ENCODE measurements at places on chromosomes 12 and 14. TPM values are rescaled to one million over a fixed set of nuclear protein-coding genes. Genes with fewer than 3 reads are reported as not detected.

- DNase-seq: peak; percentile 99
These were observed at the start of gene SPATS2 for GRCh38 chr12:49367381-49368239. SPATS2 (plus strand) TSS chr12:49367462; CDS start chr12:49461013, 93,551 bp downstream.

Gene NPFF
- polyA plus RNA-seq: 1.3 TPM

GRCh38 chr12:50234347-50234746, 49.0 kb downstream of the LIMA1 start:
- no peak for DNase-seq

- DNase-seq: no peak
These were observed 1190.3 kb downstream of the GALC start for GRCh38 chr14:86802726-86803125.

DNA sequence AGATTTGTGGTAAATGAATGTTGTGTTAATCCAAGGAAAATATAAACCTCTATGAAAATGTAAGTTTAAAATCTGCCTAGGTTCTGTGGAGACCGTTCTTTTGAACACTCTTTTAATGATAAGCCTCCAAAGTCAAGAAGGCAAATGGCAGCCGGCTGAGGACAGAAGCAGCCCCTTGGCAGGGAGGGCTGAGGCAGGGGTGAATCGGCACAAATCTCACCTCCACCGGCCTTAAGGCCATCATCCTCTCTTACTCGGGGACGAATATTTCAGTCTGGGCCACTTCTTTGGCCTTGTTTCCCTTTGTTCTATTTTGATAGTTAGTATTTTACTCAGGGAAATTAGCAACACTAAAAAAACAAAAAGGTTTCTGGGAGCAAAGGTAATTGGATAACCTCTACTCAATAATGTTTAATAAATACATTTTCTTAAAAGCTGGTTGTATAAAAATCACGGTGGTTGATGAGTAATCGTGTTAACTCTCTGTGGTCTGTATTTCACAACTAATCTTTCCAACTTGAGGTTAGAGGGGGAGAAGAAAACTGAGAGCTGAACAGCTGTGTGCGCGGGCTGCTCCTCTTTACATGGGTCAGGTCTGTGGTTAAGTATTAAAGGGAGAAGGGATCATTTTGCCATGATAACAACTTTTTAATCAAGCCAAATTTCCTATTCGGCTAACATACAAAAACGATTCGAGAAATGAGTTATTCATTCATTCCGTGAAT, 18.6 kb downstream of the LGMN start:
- DNase-seq: no peak

DNA sequence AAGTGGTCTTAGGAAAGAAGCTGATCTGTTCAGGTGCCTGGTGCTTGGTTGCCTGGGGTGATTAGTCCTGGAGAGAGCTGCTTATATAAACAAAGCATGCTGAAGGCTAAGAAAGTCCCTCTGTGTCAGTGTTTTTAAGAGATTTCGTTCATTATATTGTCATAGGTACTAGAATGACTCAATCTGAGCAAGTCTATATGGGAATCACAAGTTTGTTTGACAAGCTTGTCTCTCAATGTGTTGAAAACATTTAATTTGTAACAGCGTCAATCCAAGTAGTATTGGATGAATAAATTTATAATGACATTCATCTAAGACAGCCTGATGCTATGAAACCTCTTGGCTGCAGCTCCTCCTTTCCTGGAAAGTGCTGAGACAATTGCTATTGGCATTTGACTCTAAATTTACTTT, 256.3 kb downstream of the TMTC2 start:
- no peak for DNase-seq

- DNase-seq: peak; percentile 62
These were observed 57.1 kb downstream of the ATG14 start for GRCh38 chr14:55354500-55354899.

Gene REP15
- 1.3 TPM for polyA plus RNA-seq

Gene GPHN
- 62.0 TPM for polyA plus RNA-seq

Data from kidney (tissue), 22 donors.